GM12878 (cell line): ENCODE measurements at places on chromosomes 5 and 9. TPM values are rescaled to one million over a fixed set of nuclear protein-coding genes. Genes with fewer than 3 reads are reported as not detected.

ZFP2 gene
- not detected in 2 replicates for polyA plus RNA-seq

PCDHGB3 gene
- polyA plus RNA-seq, result not detected in 2 replicates

PFN3 gene
- polyA plus RNA-seq, result not detected in 2 replicates

GLRA1 gene
- not detected in 2 replicates for polyA plus RNA-seq

TSSK1B gene
- polyA plus RNA-seq, result not detected in 2 replicates

CNTLN gene
- 0.03 and 0.07 TPM in 2 replicates for polyA plus RNA-seq

CD72 gene
- polyA plus RNA-seq, result 2.8 and 3.0 TPM in 2 replicates

OBP2B gene
- polyA plus RNA-seq, result not detected in 2 replicates

PCDHGA1 gene
- polyA plus RNA-seq, result not detected in 2 replicates

ZNG1C gene
- 87.5 and 90.4 TPM in 2 replicates for polyA plus RNA-seq

ADAMTS12 gene
- polyA plus RNA-seq, result 12.9 and 15.1 TPM in 2 replicates

IGFBPL1 gene
- 0.12 TPM in 1 of 2 replicates, not detected in the other for polyA plus RNA-seq

TRIM14 gene
- polyA plus RNA-seq, result 35.4 and 38.7 TPM in 2 replicates

SPATA6L gene
- 1.4 and 1.6 TPM in 2 replicates for polyA plus RNA-seq

SCGB3A1 gene
- polyA plus RNA-seq, result not detected in 2 replicates
